ENCODE measurements at places on chromosomes 6 and 20.
A peak's percentile ranks its signal among the peaks of the same experiment; 100 is the strongest.

GRCh38 chr20:32806356-32806755 is 13.4 kb upstream of the MAPRE1 start:
- DNase-seq: no peak

GRCh38 chr20:42837456-42837855 is 352.2 kb downstream of the PTPRT start:
- DNase-seq: no peak

DNA sequence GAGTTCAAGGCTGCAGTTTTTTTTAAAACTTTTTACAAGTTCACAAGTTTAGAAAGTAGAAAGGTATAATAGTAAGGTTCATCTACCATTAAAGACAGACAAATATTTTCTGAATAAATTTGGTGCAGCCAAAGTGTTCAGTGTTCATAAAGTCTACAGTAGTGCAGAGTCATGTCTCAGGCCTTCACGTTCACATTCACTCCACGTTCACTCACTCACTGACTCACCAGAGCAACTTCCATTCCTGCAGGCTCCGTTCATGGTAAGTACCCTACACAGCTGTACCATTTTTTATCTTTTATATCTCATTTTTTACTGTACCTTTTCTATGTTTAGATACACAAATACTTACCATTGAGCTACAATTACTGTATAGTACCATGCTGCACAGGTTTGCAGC is 67.6 kb downstream of the B4GALT5 start:
- no peak for DNase-seq

DNA sequence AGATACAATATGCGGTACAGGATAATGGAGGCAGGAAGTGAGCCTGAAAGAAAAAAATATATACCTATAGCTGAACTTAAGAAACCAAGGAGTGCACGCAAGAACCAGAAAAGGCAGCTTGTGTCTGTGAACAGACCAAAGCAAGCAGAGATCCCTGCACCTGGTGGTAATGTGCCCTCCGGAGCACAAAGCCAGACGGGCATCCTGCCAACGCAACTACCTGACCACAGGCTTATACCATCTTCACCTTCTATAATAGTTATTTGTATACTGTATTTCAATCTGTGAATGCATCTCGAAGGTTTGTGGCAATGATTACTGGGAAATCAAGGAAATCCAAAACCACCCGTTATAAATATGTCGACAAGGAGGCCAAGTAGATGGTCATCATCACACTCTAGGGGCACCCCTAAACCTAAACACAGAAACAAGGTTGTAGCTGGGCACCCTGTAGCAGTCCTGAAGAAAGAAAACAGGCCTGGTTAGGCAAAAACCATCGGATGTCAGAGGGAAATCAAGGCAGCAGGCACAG is 801 bp downstream of the FBXL4 start:
- no peak for DNase-seq

GRCh38 chr6:136618086-136618485 is 67.9 kb upstream of the MAP7 start:
- no peak for DNase-seq

DNA sequence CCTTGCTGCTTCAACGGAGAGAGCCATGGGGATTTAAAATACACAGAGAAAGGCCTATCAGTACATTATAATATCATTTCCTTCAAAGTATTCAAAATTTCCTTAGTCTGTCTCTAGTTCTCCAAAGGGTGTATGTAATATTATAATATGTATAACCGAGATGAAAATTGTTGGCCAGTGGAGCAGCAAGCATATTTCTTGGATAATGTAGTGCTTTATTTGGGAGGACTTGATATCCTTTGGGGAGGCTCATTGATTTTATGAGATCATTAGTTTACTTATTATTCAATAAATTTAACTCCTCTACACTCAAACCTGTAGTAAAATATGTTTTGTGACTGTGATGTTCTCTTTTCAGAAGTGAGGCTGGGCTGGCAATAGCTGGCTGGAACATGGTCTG is 802.9 kb upstream of the FLRT3 start:
- no peak for DNase-seq

DNA sequence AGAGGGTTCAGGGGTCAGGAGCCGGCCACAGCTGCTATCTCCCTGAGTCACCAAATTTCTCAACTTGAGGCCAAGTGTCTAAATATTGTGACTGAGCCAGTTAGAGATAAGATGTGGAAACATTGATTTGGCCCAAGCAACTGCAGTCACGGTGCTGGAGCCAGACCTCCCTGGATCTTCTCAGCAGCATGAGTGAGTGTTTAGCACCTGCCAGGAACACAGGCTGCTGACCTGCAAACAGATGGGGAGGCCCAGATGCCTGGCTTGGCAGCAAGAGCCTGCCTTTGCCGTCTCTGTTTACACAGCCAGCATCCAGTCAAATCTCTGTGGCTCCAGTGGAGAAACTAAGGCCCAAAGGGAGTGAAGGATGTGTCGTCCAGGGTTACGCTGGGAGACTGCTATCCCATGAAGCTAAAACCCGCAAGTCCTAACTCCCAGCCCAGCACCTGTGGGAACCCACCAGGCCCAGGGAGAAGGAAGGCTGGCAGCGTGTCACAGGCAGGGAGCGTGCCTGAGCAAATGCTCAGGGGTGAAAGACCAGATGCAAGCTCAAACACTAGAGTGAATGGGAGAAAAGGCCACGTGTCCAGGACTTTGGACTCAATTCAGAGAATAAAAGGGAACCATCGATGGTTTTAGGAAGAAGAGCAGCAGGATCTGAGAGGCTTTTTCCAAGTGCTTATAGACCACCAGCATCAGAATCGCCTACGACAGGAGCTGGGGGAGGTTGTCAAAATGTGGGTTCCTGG is 15.9 kb upstream of the PTGIS start:
- no peak for DNase-seq

DNA sequence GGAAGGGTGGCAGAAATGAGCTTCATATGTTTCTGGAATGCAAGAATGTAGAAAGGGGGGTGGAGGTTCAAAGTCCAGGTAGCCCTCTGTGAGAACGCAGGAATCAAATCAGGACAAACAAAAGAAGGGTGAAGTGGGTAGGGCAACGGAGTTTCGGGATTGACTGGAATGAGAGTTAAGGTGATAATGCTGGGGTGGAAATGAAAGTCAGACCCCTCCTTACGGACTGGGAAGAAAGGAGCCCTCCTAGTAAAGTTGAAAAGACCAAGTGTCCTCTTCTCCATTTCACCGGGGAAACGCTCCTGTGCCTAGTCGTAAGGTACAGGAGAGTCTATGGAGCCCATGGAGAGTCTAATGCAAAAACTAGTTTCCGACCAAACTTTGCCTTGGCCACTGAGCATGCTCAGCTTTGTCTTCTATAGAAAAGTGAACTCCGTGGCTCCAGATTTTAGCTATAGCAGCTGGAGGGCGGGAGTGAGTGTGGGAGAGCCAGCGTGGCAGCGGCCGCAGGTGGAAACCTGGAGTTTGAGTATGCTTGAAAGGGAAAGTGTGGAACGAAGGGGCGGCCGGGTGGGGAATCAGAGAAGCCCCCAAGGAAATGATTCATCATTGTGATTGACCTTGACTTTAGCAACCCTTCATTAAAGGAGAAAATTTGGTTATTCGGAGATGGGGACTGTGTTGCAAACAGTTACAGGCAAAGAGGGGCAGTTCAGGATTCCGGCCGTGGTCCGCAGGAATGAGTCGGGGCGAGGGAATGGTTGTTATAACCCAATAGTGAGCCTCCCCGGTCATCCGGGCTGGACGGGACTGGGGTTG is 1.3 kb upstream of the LRRC1 start:
- DNase-seq: no peak

- DNase-seq: no peak
Measured at GRCh38 chr20:50335105-50335504, 144.5 kb downstream of the CEBPB start.

- no peak for DNase-seq
Measured at GRCh38 chr20:48242623-48243022, 457.3 kb upstream of the SULF2 start.

- no peak for DNase-seq
Measured at GRCh38 chr6:47651505-47651944, 46.9 kb upstream of the ADGRF4 start.

GRCh38 chr20:4555188-4555890 is 166.4 kb upstream of the PRND start:
- peak; percentile 67 for DNase-seq

- DNase-seq: no peak
Measured at GRCh38 chr6:12720310-12720709, 3.7 kb downstream of the PHACTR1 start.

GRCh38 chr20:44212792-44213191 is 2.2 kb upstream of the OSER1 start:
- DNase-seq: no peak

DNA sequence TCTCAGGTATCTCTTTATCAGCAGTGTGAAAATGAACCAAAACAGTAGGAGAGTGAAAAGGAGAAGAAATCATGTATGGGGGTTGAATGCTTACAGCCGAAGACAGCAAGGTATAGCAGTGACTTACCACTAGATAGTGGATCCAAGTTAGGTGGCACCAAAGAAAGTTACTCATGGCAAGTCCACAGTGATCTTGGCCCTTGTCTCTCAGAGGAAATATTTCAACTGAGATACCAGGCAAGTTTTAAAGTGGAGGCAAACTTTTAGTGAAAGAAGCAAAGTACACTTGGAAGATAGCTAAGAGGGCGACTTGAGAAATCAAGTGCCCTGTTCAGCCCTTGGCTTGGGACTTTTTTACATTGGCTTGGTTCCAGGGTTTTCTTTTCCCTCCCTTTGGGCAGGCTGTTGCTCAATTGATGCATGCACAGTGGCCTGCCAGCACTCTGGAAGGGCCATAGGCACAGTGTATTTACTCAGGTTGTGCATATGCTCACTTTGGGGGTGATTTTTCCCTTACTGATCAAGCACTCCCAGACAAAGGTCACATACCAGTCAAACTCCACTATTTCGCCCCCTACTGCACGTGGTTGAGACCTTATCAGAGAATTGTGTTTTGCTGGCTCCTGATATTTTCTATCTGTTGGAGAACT is 329.5 kb upstream of the KHDRBS2 start:
- no peak for DNase-seq

- no peak for DNase-seq
Measured at GRCh38 chr6:117089604-117090003, 175.8 kb upstream of the VGLL2 start.

DNA sequence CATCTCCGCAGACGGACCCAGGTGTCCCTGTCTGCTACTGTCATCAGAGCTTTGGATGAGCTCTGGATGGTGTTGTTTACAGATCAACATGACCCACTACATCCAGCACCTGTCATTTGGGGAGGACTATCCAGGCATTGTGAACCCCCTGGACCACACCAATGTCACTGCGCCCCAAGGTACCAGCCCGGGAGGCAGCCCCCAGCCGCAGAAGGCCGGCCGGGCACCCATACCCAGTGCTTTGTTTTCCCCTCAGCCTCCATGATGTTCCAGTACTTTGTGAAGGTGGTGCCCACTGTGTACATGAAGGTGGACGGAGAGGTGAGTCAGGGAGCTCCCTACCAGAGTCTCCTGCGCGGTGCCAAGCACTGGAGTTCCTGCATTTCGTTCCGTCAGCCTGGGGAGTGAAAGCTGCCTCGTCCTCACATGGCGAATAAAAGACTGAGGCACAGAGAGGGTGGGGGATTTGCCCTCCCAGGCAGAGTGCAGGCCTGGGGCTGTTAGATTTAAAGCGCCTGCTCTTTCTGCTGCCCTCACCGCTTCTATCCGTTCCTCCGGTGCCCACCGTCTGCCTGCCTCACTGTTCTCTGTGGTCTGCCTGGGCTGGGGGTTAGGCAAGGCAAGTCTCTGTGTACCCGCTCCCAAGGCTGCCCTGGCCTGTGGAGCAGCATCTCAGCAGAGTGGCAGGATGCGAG is 14.2 kb downstream of the ERGIC3 start:
- no peak for DNase-seq

- DNase-seq: no peak
Measured at GRCh38 chr6:30722280-30723112, 2.3 kb downstream of the TUBB start.

GRCh38 chr6:157230910-157231309 is 92.4 kb downstream of the TMEM242 start:
- DNase-seq: no peak

DNA sequence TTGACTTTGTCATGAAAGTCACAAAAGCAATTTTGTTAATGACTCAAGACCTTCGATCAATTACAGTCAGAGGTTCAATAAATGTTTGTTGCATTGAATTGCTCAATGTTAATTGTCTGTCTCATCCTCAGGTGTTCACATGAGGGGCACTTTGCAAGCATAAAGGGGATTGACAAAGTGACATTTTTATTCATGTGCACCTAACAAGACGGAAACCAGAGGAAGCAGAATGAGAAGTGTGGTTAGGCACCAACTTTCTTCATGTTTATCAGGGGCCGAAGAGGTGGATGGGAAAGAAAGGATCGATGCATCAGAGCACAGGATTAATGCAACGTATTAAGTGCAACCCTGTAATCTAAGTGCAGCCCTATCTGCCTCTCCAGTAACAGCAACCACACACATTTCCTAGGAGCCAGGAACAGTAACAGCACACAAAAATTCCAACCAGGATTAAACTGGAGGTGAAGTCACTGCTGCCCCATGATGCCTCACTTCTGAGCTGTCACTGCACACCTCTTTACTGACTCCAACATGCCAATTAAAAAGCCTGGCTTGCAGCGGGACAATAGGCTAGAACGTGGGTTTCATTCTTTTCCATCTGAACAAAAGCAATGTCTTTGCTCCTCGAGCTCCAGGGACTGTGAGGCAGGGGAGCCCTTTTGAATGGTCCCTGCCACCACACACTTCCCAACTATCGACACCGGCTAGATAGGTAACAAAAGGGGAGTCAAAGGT is 262.7 kb downstream of the CD83 start:
- DNase-seq: no peak

- DNase-seq: no peak
Measured at GRCh38 chr6:31888276-31889258, 8.9 kb downstream of the EHMT2 start.

- no peak for DNase-seq
Measured at GRCh38 chr6:128256095-128256494, 264.3 kb downstream of the PTPRK start.

- no peak for DNase-seq
Measured at GRCh38 chr6:154347981-154348380, 8.6 kb downstream of the IPCEF1 start.

DNA sequence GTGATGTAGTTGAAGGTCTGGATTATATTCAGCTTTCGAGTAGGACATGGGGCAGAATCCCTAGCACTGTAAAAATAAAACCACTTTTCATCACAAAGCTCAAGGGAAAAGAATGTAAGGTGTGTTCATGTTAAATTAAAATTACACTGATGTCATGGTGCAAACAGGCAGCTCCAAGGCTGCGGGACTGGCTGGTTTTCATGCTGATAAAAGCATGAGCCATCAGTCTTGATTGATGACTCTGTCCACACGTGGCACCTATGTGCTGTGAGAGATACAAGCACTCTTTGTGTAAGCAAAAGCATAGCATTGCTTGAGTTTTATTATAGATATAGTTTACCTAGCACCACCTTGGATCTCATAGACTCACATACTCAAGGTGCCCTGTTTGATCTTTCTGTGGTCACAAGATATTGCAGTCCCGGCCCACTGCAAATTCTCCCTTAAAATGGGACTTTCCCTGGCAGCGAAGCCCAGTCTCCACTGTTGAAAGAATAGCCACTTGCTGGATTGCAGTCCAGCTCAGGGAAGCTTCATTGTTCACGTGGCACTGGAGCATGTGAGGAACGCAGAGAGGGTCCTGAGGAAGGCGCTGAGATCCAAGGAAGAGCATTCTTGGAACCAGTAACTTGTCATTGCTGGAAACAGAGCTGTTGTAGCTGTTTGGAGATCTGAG is 90.6 kb downstream of the TIAM2 start:
- no peak for DNase-seq
